ENCODE measurements at places on chromosomes 11 and 22.

GRCh38 chr11:27418356-27418755, 54.2 kb downstream of the LGR4 start:
- no peak for ATAC-seq

- peak; percentile 80 for ATAC-seq
Measured at GRCh38 chr11:112306230-112306629, 45.6 kb upstream of the PLET1 start.

DNA sequence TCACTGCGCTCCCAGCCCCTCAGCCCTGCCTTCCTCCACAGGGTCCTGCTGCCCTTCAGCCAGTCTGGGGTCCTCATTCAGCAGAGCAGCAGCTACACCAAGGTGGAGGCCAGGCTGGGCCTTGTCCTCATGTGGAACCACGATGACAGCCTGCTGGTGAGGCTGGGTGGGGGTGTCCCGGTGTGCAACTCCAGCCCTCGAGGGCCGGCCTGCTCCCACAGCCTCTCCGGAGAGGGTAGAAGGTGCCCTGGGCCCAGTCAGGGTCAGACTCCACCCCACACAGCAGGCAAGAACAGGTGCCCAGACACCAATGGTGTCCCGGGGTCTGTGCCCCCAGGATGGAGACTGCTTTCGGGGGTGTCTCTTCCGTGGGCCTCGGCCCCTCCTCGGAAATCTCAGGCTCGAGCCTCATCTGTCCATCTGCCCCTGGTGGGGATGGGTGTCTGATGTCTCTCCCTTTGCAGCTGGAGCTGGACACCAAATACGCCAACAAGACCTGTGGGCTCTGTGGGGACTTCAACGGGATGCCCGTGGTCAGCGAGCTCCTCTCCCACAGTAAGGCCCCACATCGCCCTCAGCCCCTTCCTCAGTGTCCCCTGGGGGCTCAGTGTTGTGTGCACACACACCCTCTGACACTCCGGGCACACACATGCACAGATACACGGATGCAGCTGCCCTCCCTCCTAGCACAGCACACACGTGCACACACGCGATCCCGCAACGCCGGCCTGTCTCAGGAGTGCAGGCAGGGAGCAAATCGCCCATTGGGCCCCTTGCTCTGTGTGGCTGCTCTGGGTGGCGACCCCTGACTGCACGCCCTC, 4.9 kb downstream of the MUC5AC start:
- ATAC-seq, result no peak

DNA sequence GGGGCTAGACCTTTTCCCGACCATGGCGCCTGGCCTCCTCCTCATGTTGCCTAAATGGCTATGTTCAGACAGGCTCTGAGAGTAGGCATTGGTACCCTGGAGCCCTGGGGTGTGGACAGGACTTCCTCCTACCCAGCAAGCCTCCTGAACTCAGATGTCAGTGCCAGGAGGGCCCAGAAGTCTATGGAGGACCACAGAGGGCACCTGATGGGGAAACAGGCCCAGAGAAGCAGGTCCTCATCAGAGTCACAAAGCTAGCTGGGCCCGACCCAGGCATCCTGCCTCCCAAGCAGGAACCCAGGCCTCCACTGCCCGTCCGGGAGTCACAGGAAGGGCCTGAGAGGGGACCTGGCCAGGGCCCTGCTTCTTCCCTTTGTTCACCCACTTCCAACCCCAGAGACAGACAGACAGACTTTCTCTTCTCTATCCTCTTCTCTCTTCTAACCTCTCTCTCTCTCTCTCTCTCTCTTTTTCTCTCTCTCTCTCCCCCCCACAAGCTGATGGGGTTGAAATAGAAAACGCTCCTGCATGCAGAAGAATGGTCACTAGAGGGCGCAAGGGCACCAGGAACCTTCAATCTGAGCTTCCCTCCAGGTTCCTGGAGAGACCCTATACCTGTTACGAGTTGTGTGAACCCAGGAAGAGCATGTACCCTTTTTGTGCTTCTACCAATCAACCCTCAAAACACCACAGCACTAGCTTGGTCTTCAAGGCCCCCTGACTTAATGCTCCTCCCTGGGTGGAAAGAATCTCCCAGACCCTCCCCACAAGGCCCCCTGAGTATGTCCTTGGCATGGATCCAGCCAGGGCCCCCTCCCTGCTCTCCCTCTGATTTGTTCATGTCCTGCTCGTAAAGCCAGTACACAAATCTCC, 27.1 kb downstream of the ARAP1 start:
- peak; percentile 11 for ATAC-seq

GRCh38 chr11:85281550-85281949, 345.6 kb downstream of the DLG2 start:
- no peak for ATAC-seq

All from motor neuron (in vitro differentiated cells).